NCI-H2029 (cell line): ENCODE measurements at places on chromosomes 7 and 10.

- DNase-seq: peak; percentile 65
Observed at GRCh38 chr10:12448729-12449391, 99.5 kb downstream of the CAMK1D start.

GRCh38 chr7:158129037-158130022, 458.3 kb downstream of the PTPRN2 start:
- DNase-seq: no peak

GRCh38 chr7:75953431-75953830, 38.5 kb downstream of the POR start:
- no peak for DNase-seq

DNA sequence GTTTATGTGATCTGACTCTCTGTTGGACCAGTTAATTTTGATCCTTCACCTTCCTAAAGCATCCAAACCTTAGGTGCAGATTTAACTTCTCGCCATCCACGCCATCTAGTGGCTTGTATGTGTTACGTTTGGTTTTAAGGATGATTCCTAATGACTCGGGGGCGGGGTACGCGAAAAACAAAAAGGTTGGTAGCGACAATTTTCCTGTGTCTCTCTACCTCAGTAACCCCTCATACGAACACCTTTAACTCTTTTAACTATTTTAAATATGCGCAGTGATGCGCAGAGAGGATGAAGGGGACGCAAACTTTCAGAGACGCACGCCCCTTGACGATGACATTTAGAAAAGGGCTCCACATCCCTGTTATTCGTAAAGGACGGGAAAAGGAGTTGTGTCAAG, 714 bp upstream of the KCND2 start:
- peak; percentile 78 for DNase-seq

DNA sequence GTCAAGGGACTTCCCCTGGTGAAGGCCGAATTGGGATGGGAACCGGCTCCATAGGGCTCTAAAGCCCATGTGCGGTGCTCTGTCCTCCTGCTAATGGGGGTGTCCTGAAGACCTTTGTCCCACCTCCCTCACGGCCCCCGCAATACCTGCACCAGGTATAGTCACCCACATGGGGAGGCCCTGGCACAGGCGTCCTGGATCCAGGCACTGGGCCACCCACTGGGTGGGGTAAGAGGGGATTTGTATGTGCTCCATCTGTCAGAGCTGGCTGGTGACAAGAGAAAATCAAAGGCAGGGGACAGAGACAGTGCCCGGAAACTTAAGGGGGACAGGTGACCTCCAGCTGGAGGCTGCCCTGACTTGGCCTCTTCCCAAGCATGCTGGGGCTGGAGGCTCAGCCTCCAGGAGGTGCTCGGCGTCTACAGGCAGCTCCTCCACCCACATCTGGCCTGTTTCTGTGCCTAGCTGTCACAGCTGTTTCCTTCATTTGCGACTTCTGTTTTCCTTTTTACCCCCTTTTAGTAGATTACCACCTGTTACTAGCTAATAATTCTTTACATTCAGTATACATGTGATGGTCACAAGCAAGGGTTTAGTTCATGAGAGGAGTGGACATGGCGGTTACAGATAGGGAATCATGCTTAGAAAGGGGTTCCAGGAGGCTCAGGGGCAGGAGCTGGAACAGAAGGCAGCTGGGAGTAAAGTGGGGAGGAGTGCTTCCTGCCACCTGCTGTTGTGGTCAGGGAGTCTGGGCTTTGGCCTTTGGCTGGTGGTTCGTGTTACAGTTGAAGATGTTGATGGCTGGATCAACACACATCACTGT, 2.3 kb upstream of the CUZD1 start:
- peak; percentile 82 for DNase-seq

- DNase-seq: no peak
Observed at GRCh38 chr7:20594023-20594422, 21.4 kb upstream of the ABCB5 start.

GRCh38 chr7:93838966-93839365, 51.6 kb downstream of the TFPI2 start:
- DNase-seq: no peak

DNA sequence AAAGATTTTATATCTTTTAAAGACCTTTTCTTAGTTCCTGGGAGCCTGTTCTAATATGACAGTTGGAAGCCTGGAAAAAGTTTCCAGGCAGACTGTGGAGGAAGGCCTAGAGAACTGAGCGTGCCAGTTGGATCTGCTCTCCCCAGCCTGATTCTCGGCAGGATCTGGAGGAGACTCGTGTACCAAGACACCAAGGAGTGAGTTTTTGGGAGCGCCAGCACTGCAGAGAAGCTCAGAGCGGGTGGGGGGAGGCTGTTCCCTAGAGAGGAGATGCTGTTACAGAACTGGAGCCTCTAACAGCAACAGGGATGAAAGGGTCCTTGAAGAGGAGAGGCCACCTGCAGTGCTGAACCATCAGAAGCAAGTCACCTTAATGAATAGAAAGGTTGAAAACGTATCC, 52.9 kb downstream of the LYZL2 start:
- DNase-seq: no peak
